A549 (cell line): ENCODE measurements at places on chromosomes 13 and 19.

DNA sequence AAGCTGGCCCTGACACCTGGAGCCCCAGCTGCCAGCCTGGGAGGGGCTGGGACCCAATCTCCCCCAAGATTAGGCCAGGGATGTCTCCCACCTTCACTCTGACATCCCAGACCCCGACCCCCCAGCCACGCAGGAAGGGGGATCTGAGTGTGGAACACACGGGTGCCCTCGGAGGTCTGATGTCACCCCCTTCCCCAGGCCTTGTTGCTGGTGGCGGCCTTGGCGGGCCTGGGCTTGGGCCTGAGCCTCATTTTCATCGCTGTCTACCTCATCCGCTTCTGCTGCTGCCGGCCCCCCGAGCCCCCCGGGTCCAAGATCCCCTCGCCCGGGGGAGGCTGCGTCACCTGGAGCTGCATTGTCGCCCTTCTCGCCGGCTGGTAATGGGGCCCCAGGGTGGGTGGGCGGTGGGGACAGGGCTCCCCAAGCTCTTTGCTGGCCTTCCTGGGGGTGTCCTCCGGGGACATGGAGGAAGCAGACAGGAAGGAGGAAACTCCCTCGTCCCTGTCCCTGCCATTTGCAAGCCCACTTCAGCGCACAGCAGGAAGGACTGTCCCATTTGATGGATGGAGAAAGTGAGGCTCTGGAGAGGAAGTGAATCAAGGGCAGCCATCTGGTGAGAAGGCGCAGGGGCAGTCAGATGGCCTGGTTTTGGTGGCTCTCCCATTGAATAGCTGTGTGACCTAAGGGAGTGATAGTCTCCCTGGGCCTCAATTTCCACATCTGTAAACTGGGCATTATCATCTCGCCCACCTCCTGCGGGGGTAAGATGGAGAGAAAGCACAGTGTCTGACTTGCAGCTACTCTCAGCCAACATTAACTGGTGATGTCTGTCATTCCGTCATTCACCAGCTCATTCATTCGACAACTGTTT, 3.9 kb downstream of the TTYH1 start:
- DNase-seq = no peak

- DNase-seq = no peak
These were observed 36.2 kb downstream of the SLAIN1 start for GRCh38 chr13:77733674-77734073.

DNA sequence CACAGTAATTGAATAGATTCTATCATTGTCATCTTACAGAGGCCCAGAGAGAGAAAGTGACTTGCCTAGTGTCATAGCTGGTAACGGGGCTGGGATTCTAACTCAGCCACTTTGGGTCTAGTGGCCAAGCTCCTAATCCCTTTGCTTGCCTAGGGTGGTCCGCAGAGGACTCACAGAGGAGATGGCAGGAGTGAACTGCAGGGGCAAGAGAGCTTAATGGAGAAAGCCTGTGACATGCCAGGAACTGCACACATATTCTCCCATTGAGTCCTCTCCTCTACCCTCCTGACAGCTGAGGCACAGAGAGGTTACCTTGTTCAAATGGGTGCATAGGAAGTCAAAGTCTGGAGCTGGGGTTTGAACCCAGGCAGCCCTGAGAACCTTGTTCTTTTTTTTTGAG, 2.7 kb downstream of the LSR start:
- no peak for DNase-seq

DNA sequence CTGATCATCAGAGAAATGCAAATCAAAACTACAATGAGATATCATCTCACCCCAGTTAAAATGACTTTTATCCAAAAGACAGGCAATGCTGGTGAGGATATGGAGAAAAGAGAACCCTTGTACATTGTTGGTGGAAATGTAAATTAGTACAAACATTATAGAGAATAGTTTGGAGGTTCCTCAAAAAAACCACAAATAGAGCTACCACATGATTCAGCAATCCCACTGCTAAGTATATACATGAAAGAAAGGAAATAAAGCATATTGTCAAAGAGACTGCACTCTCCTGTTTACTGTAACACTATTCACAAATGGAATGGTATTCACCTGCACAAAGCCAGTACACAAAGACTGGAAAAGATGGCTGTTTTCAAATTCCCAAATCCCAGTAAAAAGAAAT, 1233.7 kb downstream of the PCDH17 start:
- no peak for DNase-seq

DNA sequence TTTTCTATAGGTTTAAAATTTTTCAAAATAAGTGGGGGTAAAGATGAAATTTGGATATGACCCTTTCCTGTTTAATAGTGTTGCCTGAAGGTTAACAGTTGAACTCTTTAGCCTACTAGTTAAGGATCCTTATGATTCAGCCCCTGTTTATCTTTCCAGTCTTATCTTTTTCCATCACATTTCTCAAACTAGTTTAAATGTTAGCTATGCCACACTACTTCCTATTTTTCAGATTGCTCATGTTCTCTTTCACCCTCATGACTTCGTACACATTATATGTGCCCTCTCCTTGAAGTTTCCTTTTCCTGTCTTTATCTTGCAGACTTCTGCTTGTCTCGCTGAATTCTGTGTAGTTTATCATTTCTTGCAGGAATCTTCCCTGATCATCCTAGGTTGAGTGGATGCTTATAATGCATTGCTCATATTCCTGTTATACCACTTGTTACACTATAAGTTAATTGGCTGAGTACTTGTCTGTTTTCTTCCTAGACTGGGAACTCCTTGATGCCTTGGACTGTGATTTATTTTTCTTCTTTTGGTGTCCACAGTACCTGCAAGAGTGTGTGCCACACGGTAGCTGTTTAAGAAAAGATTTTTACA, 86.7 kb downstream of the FNDC3A start:
- DNase-seq = no peak
